ENCODE measurements at places on chromosomes 7 and 10. TPM values are rescaled to one million over a fixed set of nuclear protein-coding genes. Genes with fewer than 3 reads are reported as not detected.

The ZFYVE27 gene
- 21.3 TPM for total RNA-seq

The LRRC18 gene
- total RNA-seq, result not detected

The PNLIPRP1 gene
- total RNA-seq, result not detected

The OR9A2 gene
- not detected for total RNA-seq

The NPFFR1 gene
- 0.02 TPM for total RNA-seq

The PLEKHS1 gene
- total RNA-seq, result 0.04 TPM

The LIPF gene
- total RNA-seq, result not detected

The EGR2 gene
- total RNA-seq, result 0.38 TPM

The TNPO3 gene
- 39.5 TPM for total RNA-seq

The PYROXD2 gene
- 4.4 TPM for total RNA-seq

The ZNRF2 gene
- 3.9 TPM for total RNA-seq

The PCLO gene
- total RNA-seq, result 1.1 TPM

The CPEB3 gene
- total RNA-seq, result 0.51 TPM

The VWA2 gene
- total RNA-seq, result 0.06 TPM

The ACTL6B gene
- total RNA-seq, result not detected

The GDF10 gene
- total RNA-seq, result 0.13 TPM

The MRC1 gene
- 0.02 TPM for total RNA-seq

The HACD1 gene
- total RNA-seq, result 52.7 TPM

The CPVL gene
- 0.18 TPM for total RNA-seq

The ASZ1 gene
- not detected for total RNA-seq

The ADARB2 gene
- 0.18 TPM for total RNA-seq

The HEPACAM2 gene
- not detected for total RNA-seq

The AASS gene
- total RNA-seq, result 0.12 TPM

The TUBB8 gene
- 0.15 TPM for total RNA-seq

The ZNF467 gene
- total RNA-seq, result 1.1 TPM

The BUD31 gene
- 132 TPM for total RNA-seq
